T-helper 1 cell (primary cell): ENCODE measurements at places on chromosomes 12 and 14.

DNA sequence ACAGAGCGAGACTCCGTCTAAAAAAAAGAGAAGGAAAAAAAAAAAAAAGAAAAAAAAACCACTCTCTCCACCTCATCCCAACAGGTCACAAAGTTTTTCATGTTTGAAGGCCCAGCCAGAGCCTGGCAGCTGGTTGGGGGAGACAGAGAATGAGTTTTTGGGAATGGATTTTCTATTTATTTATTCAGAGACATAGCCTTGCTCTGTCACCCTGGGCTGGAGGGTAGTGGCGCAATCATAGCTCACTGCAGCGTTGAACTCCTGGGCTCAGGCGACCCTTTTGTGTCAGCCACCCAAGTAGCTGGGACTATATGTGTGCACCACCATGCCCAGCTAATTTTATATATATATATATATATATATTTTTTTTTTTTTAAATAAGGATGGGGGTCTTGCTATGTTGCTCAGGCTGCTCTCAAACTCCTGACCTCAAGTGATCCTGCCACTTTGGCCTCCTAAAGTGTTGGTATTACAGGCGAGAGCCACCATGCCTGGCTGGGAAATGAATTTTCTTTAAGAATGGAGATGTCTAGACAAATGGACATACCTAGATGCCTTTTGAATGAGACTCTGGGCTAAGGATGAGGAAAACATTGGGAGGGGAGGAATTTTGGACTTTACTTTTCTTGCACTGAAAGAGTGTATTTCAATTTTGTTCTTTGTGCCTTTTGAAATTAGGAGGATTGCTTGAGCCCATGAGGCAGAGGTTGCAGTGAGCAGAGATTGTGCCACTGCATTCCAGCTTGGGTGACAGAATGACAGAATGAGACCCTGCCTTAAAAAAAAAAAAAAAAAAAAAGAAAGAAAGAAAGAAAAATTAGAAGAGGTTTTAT lies 16.9 kb upstream of the PPP1R1A start:
- DNase-seq, result no peak

GRCh38 chr12:32894566-32894965 lies 2.0 kb downstream of the PKP2 start:
- no peak for DNase-seq

- DNase-seq, result no peak
These were observed 139.5 kb upstream of the SOX5 start for GRCh38 chr12:24088751-24089509.

DNA sequence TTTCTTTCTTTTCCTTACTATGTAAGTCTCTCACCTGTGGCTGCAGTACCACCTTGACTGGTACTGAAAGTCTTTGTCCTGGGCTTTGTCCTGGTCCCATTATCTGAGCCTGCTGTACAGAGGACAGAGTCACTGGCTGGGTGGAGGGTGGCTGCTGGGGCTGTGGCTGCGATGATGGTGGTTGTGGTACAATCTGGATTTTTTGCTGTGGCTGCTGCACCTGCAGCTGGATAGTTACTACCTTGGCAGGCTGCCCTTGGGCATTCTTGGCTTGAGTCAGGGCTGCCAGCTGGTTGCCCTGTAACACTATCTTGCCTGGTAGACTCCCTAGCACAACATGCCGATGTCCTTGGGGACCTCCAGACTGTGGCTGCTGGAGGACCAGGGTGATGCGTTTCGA lies 27.0 kb downstream of the CHD8 start:
- DNase-seq, result no peak

DNA sequence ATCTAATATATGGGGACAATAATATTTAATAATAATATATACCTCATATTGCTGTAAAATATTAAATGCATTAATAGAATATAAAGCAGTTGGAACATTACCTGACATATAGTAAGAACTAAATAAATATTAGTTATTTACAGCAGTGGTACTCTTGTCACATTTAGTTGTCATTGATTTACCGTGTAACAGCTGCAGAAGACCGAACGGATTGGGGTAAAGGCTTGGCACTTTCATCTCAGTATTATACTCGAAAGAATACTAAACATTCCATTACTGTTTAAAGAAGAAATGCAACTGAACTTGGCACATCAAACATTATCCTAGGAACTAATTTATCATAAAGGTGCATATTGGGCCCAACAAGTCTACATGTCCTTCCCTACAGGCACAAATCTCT lies 61.1 kb downstream of the ITPR2 start:
- no peak for DNase-seq

- no peak for DNase-seq
These were observed 2.4 kb upstream of the MLH3 start for GRCh38 chr14:75053396-75054291.

DNA sequence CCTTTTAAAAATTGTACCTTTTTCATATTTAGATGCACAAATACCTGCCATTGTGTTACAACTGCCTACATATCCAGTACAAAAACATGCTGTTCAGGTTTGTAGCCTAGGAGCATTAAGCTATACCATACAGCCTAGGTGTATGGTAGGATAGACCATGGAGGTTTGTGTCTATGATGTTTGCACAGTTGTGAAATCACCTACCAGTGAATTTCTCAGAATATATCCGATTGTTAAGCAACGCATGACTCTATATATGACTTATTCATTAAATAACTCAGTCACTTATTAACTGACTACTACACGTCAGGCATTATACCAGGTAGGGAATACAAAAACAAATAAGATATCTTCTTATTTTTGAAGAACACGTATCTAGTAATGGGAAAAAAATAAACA lies 26.2 kb upstream of the ETNK1 start:
- no peak for DNase-seq

GRCh38 chr12:48001505-48002413 lies 2.5 kb downstream of the COL2A1 start:
- DNase-seq, result no peak

GRCh38 chr12:60072911-60073310 lies 477.1 kb downstream of the SLC16A7 start:
- no peak for DNase-seq

DNA sequence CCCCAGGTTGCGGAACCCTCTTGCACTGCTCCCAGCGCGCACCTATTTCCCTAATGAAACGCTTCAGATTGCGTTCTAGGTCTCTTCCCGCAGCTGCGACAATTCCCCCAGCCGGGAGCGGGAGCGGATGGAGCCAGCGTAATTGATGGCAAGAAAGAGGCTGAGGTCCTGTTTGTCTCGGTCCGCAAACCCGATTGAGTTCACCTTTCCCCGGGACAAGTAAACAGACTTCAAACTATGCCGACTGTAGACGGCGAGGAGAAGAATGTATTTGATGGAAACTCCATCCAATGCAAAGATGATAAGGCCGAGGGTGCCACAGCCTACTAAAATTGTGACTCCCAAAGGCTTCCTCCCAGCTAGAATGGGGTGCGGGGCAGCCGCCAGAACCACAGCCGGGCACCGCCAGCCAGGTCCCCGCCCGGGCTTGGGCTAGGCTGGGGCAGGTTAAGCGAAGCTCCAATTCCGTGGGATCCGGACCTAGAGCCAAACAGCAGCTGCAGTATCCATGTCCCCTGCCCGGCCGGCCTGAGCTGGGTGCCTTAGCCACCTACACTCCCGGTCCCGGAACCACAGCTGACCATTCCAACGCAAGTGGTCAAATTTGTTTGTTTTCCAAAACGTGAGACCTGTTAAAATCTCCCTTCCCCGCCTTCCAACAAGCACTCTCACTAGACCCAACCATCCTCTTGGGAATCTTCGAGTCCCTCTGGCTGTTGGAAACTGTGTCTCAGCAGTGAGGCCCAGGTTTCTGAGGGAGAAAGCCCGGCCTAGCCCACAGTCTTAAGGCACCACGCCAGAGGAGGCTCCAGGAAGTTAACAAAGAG lies 5.5 kb downstream of the NKX2-1 start:
- DNase-seq, result no peak

GRCh38 chr14:104499784-104500760 lies 79.5 kb upstream of the C14orf180 start:
- DNase-seq, result no peak

DNA sequence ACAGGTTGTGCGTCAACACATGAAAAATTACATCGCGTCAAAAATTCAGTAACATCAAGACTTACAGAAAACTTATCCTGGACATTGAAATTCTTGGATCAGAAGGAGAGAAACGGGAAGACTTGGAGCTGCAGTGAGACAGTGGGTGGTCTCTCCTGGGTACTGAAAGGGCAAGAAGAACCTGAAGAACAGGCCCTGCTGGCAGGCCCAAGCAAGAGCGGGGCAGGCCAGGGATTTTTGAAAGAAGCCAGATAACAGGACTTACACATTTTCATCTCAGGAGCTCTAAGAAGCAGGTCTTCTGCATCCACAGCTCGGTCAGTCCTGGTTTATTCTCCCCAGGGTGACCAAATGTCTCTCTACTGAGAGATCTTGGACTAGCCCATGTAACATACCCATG lies 466.5 kb upstream of the SOX5 start:
- no peak for DNase-seq

DNA sequence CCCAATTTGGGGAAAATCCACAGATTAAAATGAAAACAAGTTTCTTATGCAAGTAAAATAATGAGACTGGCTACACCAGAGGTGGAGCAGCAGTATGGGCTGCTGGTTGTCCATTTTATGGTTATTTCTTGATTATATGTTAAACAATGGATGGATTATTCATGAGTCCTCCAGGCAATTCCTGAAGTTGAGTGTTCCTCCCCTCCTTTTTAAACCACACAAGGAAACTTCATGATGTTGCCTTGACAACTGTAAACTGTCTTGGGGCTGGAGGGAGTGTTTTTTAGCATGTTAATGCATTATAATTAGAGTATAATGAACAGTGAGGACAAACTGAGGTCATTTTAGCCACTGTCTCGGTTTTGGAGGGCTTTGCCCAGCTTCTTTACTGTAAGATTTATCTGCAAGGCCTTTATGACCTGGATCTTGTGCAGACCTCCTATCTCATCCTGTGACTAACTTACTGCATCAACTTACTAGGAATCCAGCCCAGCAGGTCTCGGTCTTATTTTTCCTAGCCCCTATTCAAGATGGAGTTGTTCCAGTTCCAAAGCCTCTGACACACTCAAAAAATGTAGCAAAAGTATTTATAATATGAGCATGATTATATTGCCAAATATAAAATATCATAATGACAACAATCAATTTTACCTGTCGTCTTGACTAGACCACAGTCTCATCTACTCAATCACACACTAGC lies 534.0 kb downstream of the TMEM121 start:
- DNase-seq, result no peak

DNA sequence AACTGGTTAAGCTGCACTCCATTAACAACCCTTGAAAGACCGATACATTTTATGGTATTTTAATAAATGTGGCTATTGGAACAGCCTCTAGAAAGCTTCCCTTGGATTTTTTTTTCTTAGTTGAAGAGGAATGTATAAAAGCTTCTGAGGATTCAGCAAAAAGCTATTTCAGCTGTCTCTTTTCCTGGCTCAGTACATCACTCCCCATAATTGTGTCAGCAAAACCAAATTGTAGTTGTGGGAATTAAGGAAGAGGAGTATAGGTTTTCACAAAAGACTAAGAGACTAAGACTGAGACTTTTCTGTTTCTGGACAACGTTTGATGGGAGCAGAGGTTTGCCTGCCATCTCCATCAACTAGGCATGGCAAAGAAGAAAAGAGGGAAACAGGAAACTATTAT lies 106.5 kb downstream of the C12orf50 start:
- no peak for DNase-seq

DNA sequence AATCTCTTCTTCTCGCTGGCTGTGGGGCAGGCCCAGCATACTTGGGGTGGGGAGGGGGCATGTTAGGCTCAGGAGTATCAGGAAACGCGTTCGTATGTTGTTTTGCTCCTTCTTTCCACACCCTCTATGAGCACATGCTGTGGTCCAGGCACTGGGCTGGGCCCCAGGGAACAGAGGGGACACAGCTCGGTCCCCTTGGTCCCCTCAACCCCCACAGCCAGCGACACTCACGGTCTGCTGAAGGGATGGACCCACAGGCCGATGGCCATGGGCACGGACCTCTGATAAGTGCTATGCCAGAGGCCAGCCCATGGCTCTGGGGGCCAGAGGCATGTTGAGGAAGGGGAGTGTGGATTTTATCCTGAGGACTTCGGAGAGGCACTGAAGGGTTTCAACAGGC lies 6.2 kb downstream of the IFI27 start:
- no peak for DNase-seq
